ENCODE measurements at places on chromosomes 2 and 18. TPM values are rescaled to one million over a fixed set of nuclear protein-coding genes. Genes with fewer than 3 reads are reported as not detected.

DNA sequence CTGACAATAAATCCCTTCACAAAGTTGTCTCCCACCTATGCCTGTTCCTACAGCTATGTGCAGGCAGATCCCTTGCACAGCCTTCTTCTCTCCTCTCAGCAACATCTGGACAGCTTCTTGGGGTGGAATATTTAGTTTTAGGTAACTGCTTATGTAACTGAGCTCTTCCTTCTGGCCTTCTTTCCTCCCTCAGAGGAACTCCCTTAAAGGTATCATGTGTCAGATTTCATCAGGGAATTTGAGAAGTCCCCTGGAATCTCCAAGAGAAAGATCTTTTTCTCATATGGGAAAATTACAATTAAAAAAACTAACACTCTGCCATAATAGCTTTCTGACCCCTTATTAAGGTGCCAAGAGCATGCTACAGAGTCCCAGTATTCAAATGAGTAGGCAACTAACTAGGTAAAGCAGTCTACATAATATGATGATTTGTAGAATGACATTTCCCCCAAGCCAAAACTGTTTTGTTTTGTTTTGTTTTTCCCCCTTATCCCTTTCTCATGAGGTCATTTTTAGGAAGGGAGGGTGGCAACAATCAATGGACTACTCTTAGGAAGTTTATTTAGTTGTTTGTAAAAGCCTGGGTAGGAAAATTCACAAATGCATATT, 2.4 kb downstream of the TMEM200C start:
- DNase-seq, result no peak

GRCh38 chr2:102435741-102436140, 12.8 kb downstream of the IL18RAP start:
- no peak for DNase-seq

GRCh38 chr2:86033751-86034692, 71.7 kb downstream of the POLR1A start:
- no peak for DNase-seq

GRCh38 chr2:64153811-64154210, 9.6 kb upstream of the PELI1 start:
- DNase-seq, result no peak

DNA sequence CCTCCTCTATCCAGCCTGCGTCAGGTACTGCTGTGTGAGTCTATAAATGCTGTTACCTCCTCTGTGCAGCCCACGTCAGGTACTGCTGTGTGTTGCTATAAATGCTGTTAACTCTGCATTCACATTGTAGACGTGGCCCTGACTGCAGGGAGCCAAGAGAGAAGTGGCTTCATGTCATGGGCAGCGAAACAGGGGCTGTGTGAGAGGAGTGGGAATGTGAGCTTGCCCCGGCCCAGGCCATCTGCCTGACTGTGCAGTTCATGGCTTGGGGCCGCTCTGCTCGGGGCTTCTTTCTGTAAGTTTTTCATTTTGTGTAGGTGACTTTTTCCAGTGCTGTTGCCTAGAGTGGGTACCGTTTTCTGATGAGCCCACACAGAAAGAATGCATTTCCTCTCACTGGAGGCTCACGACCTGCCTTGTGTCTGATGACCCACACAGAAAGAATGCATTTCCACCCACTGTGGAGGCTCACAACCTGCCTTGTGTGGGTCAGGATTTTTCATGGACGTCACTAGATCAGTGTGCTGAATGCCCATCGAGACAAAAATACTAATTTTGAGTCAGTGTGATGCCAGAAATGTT, 104.5 kb downstream of the SNTG2 start:
- peak; percentile 96 for DNase-seq

DNA sequence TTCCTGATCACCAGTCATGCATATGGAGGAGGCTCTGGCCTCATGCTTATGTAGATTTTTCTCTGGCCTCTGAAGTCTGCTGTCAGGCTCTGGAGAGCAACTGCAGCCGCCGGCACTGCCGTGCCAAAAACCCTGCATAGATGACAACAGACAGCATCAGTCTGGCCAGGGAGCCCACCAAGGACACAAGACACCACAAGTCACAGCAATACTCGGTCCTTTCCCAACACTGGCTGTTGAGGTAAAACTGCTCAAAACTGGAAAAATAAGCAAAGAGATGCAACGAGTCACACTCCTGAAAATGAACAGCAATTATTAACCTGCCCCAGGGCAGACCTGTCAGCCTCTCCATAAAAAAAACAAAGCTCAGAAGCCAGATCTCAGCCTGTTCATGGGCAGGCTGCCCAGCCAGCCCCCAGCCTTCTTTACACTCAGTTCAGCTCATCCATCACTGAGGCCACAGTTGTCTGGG, 186.0 kb upstream of the RAB6C start:
- DNase-seq, result no peak

DNA sequence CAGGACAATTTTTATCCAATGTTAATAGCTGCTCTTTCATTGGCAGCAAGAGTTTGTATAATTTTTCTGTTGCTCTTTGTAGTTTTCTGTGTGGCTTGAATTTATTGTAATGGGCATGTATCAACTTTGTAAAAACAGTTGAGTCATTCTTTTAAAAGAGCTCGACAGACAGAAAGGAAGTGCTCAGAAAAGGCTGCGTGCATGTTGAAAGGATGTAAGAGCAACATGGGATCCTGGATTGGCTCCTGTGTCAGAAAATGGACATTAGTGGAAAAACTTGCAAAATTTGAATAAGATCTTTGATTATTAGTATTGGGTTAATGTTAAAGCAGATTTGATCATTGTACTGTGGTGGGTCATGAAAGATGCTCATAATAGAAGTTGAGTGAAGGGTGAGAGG, 93.3 kb upstream of the CDC42EP3 start:
- no peak for DNase-seq

DNA sequence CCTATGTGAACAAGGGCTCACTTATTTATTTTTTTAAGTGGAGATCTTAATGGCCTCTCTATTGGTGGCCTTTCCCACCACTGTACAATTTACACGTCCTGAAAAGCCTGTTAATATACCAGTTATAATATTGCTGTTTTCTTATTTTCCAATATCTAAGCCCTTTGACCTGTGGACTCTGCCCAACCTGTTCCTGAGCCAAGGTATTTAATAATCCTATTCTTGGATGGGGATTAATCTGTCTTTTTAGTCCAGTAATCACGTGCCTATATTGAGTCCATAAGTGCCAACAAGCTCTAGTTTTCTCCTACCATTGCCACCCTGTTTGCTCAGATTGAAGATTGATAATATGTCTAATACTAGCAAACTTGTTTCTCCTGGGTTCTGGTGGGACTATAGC, 42.7 kb downstream of the MBD5 start:
- DNase-seq, result no peak

DNA sequence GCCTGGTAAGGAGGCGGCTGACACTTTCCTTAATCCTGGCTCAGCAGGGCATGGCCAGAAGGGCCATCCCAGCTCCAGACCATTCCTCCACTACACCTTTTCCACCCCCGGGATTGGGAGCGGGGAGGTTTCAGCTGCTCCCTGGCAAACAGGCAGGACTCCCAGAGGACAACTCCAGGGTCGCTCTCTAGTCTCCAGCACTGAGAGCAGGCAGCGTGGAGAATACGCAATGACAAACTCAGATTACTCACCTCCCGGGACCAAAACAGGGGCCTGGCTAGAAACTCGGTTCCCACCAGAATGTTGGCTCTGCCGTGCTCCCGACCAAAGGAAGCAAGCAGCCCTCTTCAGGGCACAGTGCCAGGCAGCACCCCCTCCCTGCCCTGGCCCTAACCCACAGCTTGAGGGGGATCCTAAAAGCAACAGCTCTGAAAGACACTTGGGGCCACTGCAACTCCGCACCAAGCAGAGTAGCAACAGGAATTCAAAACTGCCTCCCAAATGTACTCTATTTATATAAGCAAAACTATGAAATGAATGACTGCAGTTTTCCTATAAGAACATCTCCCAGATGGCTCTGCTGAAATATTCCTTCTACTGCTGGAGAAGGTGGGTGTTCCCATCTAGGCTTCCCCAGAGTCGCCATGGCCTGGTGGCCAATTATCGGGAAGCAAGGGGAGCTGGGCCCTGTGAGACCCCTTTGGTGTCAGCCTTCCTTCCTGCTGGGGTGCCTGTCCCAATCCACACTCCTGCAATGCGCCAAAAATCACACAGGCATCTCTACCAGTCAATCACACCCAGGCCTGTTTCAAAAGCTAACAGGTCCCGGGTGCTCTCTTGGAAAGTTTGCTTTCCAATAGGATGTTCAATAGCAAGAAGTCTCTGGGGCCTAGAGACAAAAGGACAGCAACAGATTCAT, 61.2 kb upstream of the POMC start:
- peak; percentile 40 for DNase-seq

- peak; percentile 5 for DNase-seq
These were observed 25.9 kb downstream of the ENOSF1 start for GRCh38 chr18:686339-687111.

DNA sequence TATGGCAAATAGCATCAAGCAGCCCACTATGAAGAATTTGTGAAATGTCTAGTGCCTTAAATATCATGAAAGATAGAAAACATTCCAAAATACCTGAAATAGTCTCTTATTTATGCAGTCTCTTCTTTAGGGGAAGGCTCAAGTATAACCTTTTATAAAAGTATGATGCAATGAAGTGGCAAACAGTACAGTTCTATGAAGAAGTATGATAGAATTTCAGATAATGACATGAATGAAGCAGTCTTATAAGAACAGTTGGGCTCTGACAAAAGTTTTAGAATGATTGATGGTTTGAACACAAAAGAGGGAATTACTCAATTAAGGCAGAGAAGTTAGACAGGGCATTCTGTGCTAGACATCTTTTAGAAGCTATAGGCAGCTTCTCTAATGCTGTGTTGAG, 1791.8 kb upstream of the PIK3C3 start:
- DNase-seq, result peak; percentile 31

DNA sequence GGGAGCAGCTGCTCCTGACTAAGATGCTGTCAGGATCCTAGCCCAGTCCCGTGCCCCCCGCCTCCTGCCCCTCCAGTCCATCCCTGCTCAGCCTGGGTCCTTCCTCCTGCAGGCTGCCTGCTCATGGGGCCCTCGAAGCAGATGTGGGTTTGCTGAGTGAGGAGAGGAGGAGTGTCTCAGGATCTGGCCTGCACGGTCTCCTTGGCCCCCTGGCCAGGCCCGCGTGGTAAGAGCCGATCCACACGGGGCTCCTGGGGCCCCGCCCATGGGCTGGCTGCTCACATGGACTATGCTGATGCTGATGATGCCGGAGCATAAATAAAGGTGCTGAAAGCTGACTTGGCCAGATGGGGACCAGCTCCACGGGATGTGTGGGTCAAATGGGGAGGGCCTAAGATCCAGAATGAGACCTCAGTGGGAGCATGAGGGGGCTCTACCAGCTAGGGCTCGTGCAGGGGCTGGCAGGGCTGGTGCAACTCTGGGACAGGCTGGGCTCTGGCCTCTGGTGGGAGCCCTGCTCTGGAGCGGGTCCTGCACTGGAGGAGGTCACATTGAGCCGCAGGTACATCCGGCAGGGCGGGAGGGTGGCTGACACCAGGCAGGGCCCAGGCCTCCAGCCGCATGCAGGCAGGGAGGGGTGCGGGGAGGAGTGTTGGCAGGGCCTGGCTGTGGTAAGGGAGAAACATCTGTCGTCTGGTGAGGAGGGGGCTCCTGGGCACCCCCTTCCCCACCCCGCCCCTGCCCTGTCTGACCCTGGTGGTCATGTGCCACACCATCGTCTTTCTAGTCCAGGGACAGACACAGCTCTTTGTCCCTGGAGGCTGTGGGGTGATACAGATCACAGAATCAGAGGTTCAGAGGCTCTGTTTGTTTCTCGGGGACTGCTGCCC, 275.3 kb upstream of the HDAC4 start:
- no peak for DNase-seq

GRCh38 chr2:221505605-221506004, 66.5 kb downstream of the EPHA4 start:
- no peak for DNase-seq

- DNase-seq, result no peak
These were observed 171.2 kb downstream of the CMPK2 start for GRCh38 chr2:6694555-6694954.

DNA sequence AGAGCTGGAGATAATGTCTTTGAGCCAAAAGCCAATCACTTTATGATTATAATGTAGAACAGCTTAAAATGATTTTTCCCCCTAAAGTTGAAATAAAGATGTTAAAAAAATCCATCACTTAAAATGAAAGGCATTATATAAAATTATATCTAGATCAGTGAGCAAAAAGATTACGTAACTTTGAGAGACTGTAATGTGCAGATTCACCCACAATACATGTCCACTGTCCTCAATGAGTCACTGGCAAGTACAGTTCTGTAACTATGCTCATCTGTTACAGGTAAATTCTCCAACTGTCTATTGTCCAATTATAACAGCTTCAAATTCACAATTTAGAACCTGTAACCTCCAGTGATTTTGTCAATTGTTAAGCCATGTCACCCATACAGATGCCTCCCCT, 19.0 kb downstream of the FAM161A start:
- no peak for DNase-seq

GRCh38 chr2:210859314-210859713, 302.9 kb downstream of the CPS1 start:
- no peak for DNase-seq

DNA sequence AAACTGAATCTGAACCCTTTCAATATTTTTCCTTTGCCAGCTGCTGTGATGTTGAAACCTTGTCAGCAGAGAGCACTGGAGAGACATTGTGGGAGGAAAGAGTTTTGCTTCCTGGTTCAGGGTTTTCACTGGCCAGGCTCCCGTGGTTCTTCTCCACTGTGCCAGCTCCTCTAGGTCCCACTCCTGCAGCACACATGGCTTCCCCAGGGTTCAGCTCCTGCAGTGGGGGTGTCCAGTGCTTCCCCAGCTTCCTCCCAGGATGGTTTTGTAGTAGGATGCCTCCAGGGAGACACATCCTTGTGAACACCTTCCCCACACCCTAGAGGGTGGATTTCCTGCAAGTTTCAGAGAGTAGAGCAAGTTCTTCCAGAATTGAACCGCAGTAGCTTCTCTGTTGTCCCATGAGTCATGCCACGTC, 24.0 kb upstream of the SULT1C3 start:
- DNase-seq, result peak; percentile 33

- DNase-seq, result peak; percentile 94
These were observed 220.1 kb upstream of the CTAGE1 start for GRCh38 chr18:22637787-22638186.

DNA sequence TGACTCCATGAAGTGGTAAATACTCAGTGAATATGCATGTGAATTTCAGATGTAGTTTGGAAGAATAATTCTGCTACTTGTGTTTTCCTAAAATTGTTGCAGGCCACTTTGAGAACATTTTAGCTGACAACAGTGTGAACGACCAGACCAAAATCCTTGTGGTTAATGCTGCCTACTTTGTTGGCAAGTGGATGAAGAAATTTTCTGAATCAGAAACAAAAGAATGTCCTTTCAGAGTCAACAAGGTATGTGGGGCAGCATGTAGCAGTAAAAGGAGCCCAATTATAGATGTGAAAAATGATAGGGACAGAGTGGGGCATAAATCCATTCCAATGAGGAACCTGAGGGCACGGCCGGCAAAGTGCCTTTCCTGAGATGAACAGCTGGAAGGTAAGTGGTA, 16.1 kb downstream of the SERPINB5 start:
- DNase-seq, result no peak

- DNase-seq, result no peak
These were observed 36.5 kb downstream of the ST3GAL5 start for GRCh38 chr2:85852152-85852840.

TYW5 gene
- total RNA-seq, result 10.1 TPM

REG3A gene
- not detected for total RNA-seq

TUBA3D gene
- not detected for total RNA-seq

RAB17 gene
- total RNA-seq, result 0.26 TPM

MGAT5 gene
- 75.0 TPM for total RNA-seq

CAPN14 gene
- 0.17 TPM for total RNA-seq

FAM110C gene
- total RNA-seq, result 0.26 TPM

CRYGC gene
- not detected for total RNA-seq

SCYGR8 gene
- total RNA-seq, result not detected

ATOH8 gene
- total RNA-seq, result 19.0 TPM

ZSWIM2 gene
- total RNA-seq, result under 0.01 TPM

GRB14 gene
- total RNA-seq, result 0.26 TPM

ANKRD30B gene
- under 0.01 TPM for total RNA-seq

All from fibroblast of lung (primary cell).